Tibial nerve (tissue), 4 donors: ENCODE measurements at places on chromosomes 2 and 18. TPM values are rescaled to one million over a fixed set of nuclear protein-coding genes. Genes with fewer than 3 reads are reported as not detected.

The GBX2 gene
- total RNA-seq = not detected

The ANKRD30BL gene
- not detected for total RNA-seq

DNA sequence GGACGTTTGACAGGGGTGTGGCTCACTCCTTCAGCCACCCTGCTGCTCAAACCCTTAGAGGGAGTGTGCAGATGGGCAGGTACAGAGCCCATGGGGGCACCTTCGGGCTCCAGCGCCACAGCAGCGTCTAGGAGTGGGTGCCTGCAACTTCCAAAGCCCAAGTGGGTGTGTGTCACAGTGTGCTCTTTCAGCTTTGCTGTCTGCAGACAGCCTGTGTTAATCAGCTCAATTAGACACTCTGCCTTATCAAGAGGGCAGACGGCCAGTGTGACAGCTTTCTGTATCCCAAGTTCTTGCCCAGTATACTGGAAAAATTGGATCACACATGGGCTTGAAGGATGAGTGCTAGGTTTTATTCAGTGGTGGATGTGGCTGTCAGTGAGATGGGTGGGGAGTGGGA lies 96.7 kb downstream of the AP1S3 start:
- no peaks in the 10 kb centered on the region for H3K27me3 ChIP-seq
- DNase-seq = no peak
- no peak overlapping the region for H3K27ac ChIP-seq
- no peaks in the 10 kb centered on the region for H3K36me3 ChIP-seq
- no peak overlapping the region for H3K4me3 ChIP-seq

- H3K36me3 ChIP-seq = no peaks in the 10 kb centered on the region
- DNase-seq = no peak
- H3K4me1 ChIP-seq = no peaks in the 10 kb centered on the region
- H3K27me3 ChIP-seq = no peaks in the 10 kb centered on the region
- no peak overlapping the region for H3K4me3 ChIP-seq
Measured at GRCh38 chr2:151338115-151338514, 19.3 kb upstream of the TNFAIP6 start.

GRCh38 chr2:8378016-8378810 lies 303.6 kb upstream of the ID2 start:
- H3K27me3 ChIP-seq = no peaks in the 10 kb centered on the region
- H3K36me3 ChIP-seq = no peaks in the 10 kb centered on the region
- no peak overlapping the region for H3K27ac ChIP-seq
- H3K4me3 ChIP-seq = no peak overlapping the region

- H3K27me3 ChIP-seq = no peaks in the 10 kb centered on the region
- no peak for DNase-seq
- H3K36me3 ChIP-seq = no peaks in the 10 kb centered on the region
- H3K4me3 ChIP-seq = no peak overlapping the region
Measured at GRCh38 chr2:608711-609110, 68.5 kb downstream of the TMEM18 start.

GRCh38 chr2:7969756-7970515 lies 711.9 kb upstream of the ID2 start:
- no peaks in the 10 kb centered on the region for H3K36me3 ChIP-seq
- no peak for DNase-seq
- no peaks in the 10 kb centered on the region for H3K4me1 ChIP-seq
- no peak overlapping the region for H3K27ac ChIP-seq

GRCh38 chr2:22737144-22737543 lies 647.8 kb upstream of the KLHL29 start:
- H3K27ac ChIP-seq = no peak overlapping the region
- no peak for DNase-seq

GRCh38 chr2:121505005-121505404 lies 25.7 kb upstream of the RNU4ATAC start:
- no peak overlapping the region for H3K4me3 ChIP-seq
- H3K27me3 ChIP-seq = no peaks in the 10 kb centered on the region
- peaks cover 12% of the 10 kb centered on the region for H3K4me1 ChIP-seq

- no peak for DNase-seq
- H3K4me1 ChIP-seq = no peaks in the 10 kb centered on the region
- no peak overlapping the region for H3K4me3 ChIP-seq
- no peak overlapping the region for H3K27ac ChIP-seq
- no peaks in the 10 kb centered on the region for H3K27me3 ChIP-seq
- H3K36me3 ChIP-seq = no peaks in the 10 kb centered on the region
Measured at GRCh38 chr18:1657876-1658275, 753.2 kb downstream of the ADCYAP1 start.
